ENCODE measurements at places on chromosomes 7 and 10. TPM values are rescaled to one million over a fixed set of nuclear protein-coding genes. Genes with fewer than 3 reads are reported as not detected.

- no peak overlapping the region for H3K4me3 ChIP-seq
- H3K27ac ChIP-seq: no peak overlapping the region
- DNase-seq: no peak
- no peaks in the 10 kb centered on the region for H3K36me3 ChIP-seq
- H3K27me3 ChIP-seq: peaks cover 10% of the 10 kb centered on the region
Measured at GRCh38 chr10:98349508-98349922, 65.5 kb downstream of the PYROXD2 start.

DNA sequence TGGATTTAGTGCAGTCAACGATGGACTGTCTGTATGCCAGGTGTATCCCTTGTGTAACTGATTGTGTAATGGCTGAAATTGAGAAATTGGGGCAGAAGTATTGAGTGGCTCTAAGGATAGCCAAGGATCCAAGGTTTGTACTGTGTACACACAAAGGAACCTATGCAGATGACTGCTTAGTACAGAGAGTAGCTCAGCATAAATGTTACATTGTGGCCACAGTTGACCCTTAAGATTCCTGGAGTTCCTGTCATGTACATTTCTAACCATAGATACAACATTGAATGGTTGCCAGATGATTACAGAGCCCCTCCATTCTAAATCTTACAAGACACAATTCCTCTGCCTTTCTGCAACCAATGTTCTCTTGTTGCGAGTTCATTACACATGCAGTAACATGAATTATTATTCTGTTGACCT lies 25.3 kb downstream of the CCDC126 start:
- no peak overlapping the region for H3K4me3 ChIP-seq
- H3K36me3 ChIP-seq: peaks cover 5% of the 10 kb centered on the region
- H3K4me1 ChIP-seq: no peaks in the 10 kb centered on the region
- no peaks in the 10 kb centered on the region for H3K27me3 ChIP-seq
- no peak overlapping the region for H3K27ac ChIP-seq

- H3K4me1 ChIP-seq: no peaks in the 10 kb centered on the region
- H3K27ac ChIP-seq: no peak overlapping the region
- H3K4me3 ChIP-seq: no peak overlapping the region
- H3K36me3 ChIP-seq: no peaks in the 10 kb centered on the region
- no peak for DNase-seq
Measured at GRCh38 chr7:45889367-45890067, 1.2 kb downstream of the IGFBP1 start.

DNA sequence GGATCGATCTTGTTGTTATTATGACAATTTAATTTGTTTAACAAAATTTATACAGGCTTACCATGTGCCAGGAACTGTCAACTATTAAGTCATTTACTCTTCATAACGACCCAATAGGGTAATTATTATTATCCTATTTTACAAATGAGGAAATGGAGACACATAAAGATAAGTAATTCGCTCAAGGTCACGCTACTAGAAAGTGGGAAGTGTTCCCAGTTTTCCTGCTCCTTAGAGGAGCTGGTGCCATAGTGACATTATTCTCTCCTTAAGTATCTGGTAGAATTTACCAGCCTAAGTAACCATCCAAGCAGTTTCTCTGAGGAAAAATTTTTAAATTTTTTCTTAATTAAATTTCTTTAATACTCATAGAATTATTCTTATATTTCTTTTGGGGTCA lies 360.9 kb upstream of the RNF32 start:
- no peak for DNase-seq
- H3K4me1 ChIP-seq: no peaks in the 10 kb centered on the region
- no peak overlapping the region for H3K27ac ChIP-seq
- no peaks in the 10 kb centered on the region for H3K27me3 ChIP-seq

GRCh38 chr10:103643381-103643780 lies 149.9 kb downstream of the NEURL1 start:
- H3K4me3 ChIP-seq: no peak overlapping the region
- H3K27ac ChIP-seq: no peak overlapping the region
- H3K36me3 ChIP-seq: no peaks in the 10 kb centered on the region

The CALCR gene
- total RNA-seq: not detected

The CLCN1 gene
- not detected for total RNA-seq

The UCN3 gene
- not detected for total RNA-seq
